Activated CD4-positive, alpha-beta T cell treated with anti-CD3 and anti-CD28 coated beads, Interleukin-2, amount 50 U/mL, for 1 hour (primary cell): ENCODE measurements at places on chromosomes 7 and 10.

- no peak for DNase-seq
These were observed 646.0 kb downstream of the PARD3 start for GRCh38 chr10:34169131-34169530.

DNA sequence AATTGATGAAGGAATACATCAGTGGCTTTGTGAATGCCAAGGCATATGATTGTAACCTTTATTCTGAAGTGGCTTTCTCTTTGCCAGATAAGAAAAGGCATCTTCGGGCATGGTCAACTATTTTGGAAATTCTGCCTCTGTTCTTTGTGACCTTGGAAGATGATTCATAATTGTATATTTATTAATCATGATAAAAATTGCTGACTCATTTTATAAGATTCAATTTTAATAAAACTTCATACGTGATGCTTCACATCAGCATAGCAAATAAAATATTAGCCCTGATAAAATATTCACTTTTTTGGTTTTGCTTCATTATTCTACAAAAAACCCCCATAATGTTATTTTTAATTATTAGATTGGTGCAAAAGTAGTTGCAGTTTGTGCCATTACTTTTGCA is 200.5 kb downstream of the MACC1 start:
- DNase-seq = no peak

GRCh38 chr7:28301148-28301641 is 111.1 kb upstream of the CREB5 start:
- DNase-seq = no peak

DNA sequence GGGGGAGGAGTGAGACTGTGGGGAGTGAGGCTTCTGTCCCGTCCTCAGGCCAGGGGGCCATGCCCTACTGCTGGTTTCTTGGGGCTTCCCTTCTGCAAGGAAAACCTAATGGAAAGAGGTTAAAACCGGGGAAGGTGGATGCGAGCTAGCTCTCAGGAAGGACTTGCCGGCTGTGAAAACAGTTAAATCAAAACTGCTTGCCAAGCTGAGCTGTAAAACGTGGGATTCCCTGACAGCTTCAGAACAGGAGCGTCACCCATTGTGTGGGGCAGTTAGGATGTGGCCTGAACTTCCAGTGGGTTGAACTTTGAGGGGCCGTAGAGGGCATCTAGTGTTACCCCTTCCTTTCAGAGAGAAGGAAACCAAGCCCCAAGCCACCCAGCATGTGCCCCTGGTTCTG is 13.1 kb downstream of the TSPAN15 start:
- DNase-seq = no peak

DNA sequence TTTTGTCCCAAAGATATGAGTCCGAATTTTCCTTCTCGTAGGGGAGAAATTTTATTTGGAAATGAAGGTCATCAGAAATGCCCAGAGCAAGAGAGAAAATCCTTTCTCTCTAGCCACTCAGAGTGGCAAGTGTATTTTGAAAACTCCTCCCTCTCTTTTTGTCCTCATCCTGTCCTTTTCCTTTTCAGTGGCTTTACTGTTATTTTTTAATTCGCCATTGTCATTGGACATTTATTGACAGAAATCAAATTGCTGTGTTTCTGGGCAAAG is 39.6 kb downstream of the TET1 start:
- DNase-seq = no peak

- no peak for DNase-seq
These were observed 44.6 kb downstream of the WDR37 start for GRCh38 chr10:1100691-1101368.
